ENCODE measurements at places on chromosomes 12 and 14.

DNA sequence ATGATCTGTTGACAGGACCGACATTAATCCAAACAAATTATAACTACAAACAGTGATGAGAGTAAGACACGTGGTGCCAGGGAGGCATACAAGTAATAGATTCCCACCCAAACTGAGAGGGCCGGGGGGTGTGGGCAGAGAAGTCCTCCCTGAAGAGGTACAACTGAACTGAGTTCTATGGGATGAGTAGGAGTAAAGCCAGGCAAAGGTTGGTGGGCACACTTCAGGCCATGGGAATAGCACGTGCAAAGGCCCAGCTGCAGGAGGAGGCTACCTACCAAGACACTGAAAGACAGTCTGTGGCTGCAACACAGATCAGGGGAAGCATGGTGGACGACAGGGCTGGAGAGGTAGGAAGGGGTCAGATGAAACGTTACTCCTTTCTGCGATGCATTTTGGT lies 22.0 kb upstream of the VWF start:
- no peak for DNase-seq

DNA sequence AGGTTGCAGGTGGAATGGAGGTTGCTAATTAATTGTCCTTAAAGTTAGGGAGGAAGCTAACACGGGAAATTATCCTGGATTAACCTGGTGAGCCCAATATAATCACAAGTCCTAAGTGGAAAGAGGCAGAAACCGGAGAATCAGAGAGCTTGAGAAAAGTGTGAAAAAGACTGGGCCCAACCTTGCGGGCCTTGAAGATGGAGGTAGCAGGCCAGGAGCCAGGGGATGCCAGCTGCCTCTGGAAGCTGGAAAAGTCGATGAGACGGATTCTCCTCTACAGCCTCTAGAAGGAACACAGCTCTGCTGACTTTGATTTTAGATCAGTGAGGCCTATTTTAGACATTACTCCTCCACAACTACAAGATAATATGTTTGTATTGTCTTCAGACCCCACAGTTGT lies 2.1 kb downstream of the SDR9C7 start:
- no peak for DNase-seq

DNA sequence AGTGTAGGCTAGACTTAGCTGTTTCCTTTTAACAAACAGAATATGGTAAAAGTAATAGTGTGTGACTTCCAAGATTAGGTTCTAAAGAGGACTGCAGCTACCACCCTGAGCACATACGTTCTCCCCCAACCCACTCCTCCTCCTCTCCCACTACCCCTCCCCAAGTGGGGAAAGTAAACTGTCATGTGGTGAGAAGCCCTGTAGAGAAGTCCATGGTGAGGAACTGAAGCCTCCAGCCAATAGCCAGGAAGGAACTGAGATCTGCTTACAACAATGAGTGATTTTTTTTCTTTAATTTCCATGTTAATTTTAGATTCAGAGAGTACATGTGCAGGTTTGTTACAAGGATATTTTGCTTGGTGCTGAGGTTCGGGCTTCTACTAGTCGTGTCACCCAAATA lies 57.0 kb upstream of the EGLN3 start:
- no peak for DNase-seq

DNA sequence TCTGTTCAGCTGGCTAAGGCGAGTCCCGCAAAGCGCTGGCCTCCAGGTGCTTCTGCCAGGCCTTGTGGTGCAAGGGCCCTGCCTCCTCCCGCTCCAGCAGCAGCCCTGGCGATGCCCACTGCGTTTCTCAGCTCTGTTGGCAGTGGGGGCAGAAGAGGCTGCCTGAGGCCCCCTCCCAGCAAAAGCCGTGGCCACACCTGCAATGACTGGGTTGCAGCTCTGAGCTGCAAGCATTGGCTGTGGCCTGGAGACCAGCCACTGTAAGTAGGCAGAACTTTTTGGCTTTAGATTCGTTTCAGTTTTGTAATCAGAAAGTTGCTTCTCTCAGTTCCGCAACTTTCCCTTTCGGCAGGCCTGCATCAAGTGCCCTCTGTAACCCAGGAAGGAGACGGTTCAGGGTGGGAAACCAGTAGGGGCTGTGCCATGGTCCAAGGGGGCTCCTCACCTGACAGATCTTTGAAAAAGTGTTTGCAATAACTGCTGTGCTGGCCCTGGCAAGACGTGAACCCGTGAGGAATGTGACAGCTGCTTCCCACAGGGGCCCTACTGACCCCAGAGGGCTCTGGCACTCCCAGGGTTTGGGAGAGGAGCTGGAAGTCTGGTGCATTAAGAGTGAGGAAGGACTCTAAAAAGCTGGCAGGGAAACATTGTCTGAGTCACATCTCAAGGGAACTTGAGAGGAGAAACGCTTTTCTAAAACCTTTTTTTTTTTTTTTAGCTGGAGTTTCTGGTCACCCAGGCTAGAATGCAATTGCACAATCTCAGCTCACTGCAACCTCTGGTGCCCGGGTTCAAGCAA lies 54.5 kb upstream of the MAX start:
- DNase-seq = peak; percentile 51

DNA sequence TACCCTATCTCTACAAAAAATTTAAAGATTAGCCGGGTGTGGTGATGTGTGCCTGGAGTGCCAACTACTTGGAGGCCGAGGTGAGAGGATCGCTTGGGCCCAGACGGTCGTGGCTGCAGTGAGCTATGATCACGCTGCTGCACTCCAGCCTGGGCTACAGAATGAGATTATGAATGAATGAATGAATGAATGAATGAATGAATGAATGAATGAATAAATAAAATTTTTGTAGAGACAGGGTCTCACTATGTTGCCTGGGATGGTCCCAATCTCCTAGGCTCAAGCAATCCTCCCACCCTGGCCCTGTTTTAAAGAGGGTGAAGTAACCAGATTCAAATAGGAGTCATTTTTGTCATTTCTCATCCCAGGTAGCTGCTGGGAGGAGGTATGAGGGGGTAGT lies 176.2 kb upstream of the HIF1A start:
- no peak for DNase-seq

DNA sequence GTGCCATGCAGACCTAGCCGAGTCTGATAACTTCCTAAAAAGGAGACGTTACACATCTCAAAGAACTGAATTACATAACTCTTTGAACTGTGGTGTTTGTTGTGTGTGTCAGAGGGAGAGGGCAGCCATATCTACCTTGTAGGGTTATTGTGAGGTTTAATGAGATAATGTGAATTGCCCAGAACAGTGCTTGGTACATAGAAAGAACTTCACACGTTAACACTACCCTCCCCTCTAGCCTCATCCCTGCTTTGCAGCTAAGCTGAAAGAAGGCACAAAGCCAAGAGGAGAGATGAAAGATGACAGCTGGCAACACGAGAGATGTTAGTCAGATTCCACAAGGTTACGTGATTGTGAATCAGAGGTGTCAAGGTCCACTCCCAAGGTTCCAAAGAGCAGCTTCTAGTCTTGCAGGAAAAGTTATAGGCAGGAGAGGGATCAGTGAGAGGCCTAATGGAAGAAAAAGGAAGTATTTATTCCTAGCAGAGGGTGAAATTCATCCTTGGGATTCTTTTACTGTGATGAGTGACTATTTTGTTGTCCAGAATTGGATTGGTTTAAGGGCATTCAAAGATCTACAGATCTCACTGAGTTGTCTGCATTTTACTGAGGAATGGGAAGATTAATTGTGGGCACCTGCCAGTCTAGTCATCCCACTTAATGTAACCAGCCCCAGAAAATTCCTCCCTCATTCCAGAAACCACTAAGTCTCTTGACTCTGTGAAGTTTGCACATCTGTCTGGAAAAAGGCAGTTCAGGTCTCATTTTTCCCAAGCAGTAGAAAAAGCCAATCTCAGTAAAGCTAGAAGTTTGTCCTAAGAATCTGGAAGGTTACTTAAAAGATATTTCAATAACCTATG lies 25.9 kb upstream of the WNK1 start:
- no peak for DNase-seq

GRCh38 chr14:45559626-45560025 lies 306.6 kb upstream of the MIS18BP1 start:
- DNase-seq = no peak

GRCh38 chr12:42182394-42182793 lies 37.7 kb upstream of the GXYLT1 start:
- DNase-seq = no peak

DNA sequence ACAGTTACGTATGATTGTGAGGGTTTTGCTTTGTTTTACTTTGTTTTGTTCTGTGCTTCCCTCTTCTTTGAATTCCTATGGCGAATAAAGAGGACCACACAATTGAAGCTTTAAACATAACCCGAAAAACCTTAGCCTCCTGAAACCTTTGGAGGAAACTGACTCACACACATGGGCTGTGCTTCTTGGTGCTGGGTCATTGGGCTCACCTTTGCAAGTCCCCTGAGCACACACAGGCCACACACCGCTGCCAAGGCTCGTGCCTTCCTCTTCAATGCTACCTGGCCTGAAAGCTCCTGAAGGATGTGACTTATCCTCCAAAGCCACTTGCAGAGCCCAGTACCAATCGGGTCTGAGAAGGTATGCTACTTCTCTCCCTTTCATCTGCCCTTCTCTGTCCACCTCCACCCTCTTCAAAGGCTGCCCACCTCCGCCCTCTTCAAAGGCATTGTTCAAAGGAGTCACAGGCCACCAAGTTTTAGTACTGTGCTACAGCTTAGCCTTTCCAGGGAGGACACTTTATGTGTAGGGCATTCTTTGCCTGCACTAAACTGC lies 114.6 kb downstream of the FOXN3 start:
- no peak for DNase-seq

DNA sequence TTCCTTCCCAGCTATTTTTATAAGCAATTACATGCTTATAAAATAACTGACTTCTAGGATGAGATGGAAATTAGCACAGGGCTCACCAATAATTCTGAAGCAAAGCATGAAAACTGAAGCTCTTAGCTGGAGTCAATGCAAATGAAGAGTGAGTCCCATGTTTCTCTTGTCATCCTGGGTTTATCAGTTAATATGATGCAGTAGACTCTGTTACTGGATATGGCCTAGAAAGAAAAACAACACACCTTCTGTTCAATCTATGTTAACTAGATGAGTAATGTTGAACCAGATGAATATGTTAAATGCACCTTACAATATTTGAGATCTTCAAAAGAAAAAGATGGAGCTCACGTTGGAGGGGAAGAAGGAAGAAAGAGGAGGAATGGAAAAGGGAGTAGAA lies 229.4 kb downstream of the DUSP6 start:
- no peak for DNase-seq

- DNase-seq = peak; percentile 87
Measured at GRCh38 chr14:102594514-102595175, 2.2 kb downstream of the RCOR1 start.

GRCh38 chr12:100404769-100405407 lies 48.0 kb downstream of the SLC17A8 start:
- peak; percentile 20 for DNase-seq

DNA sequence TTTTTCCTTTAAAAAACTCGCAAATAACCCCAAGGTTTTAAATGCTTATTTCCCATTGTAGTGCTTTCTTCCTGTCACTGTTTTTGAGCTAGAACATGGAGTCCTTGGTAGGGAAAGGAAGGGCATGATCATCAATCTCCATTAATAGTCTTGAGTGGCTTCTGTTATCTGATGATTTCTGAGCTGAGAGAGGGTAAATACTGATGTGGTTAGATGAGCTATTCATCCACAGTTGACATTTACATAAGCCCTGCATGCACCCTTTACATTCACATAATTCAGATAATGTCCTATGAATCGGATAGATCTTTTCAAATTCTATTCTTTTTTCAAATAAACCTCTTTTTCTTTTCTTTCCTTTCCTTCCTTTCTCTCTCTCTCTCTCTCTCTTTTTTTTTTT lies 81.4 kb downstream of the NTN4 start:
- DNase-seq = no peak
